ENCODE measurements at places on chromosomes 6 and 20.

DNA sequence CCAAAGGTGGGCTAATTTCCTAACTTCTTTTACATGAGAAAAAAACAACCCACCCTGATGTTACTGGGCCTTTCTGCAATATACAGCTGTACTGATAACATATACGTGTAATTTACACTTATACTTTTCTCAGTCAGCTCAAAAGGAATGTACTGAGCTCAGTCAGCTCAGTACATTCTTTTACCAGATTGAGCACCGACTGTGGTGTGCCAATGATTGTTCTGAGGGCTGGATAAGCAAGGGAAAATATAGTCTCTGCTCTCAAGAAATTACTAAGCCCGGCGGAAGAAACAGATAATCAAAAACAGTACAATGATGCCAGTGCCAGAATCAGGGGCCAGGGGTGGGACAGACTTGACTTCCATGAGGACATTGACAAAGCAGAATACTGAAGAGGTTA, 10.0 kb upstream of the BLOC1S5 start:
- no peak for DNase-seq

DNA sequence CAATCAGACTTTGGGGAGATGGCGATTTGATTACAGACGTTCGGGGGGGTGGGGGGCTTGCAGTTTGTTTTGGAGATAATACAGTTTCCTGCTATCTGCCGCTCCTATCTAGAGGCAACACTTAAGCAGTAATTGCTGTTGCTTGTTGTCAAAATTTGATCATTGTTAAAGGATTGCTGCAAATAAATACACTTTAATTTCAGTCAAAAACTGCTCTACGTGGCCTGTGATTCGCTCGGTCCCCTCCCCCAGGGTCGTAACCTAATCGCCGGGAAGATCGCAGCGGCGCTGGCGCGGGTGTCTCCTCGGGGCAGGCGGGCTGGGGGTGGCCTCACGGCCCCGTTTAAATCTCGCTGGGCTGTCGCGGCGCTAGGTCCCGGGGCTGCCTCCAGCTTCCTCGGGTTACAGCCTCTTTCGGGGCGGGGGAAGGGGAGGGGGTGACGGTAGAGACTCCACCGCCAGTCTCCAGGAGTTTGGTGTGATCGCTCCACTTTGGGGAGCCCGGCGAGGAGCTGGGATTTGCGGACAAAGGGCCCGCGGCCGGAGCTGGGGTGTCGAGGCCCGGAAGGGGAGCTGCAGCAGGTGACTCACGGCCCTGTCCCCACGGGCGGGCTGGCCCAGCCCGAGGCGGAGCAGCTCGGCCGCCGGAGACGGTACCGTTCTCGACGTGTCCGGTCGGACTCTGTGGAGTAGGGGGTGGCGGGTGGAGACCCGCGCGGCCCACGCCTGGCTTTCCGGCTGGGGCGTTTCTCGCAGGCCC, 4.2 kb downstream of the FOXC1 start:
- peak; percentile 58 for DNase-seq

DNA sequence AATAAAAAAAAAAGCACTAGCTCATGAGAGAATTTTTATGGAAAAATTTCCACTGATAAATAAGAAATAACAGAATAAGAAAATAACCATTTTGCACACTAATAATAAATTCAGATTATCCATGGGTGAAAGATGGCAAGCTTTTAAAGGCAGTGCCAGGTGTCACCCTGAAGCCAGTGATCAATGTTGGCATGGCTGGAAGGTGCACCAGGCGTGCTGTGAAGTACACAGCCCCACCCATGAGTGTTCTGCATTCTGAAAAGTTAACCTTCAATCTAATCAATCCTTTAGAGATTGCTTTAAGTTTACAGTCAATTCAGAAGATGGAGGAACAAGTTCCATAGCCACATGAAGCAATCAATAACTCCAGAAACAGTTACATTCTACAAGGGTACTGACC, 284.4 kb downstream of the C6orf118 start:
- no peak for DNase-seq

GRCh38 chr6:120077489-120077888, 727.9 kb upstream of the MAN1A1 start:
- DNase-seq = peak; percentile 5
